NCI-H2029 treated with DMSO at 0.1 percent for 48 hours (cell line): ENCODE measurements at places on chromosomes 12 and 14.

DNA sequence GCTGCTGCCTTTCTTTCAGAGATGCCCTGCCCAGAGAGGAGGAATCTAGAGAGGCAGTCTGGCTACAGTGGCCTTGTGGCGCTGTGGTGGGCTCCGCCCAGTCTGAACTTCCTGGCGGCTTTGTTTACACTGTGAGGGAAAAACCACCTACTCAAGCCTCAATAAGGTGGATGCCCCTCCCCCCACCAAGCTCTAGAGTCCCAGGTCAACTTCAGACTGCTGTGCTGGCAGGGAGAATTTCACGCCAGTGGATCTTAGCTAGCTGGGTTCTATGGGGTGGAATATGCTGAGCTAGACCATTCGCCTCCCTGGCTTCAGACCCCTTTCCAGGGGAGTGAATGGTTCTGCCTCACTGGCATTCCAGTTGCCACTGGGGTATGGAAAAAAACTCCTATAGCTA lies 25.6 kb downstream of the SPATA7 start:
- no peak for DNase-seq

DNA sequence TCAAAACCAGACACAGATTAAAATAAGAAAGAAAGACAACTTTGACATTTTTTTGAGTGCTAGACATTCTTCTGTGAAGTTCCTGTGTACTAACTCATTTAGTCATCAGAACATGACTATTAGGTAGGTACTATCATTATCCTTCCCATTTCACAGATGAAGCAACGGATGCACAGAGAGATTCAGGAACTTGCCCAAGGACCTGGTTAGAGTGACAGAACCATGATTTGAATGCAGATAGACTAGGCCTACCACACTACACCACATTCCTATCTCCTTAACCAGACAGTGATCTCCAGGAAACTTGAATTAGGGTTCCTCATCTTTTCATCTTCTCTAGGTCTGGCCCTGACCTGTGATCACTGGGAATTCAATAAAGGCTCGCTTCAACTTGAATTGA lies 54.4 kb upstream of the MED13L start:
- no peak for DNase-seq

DNA sequence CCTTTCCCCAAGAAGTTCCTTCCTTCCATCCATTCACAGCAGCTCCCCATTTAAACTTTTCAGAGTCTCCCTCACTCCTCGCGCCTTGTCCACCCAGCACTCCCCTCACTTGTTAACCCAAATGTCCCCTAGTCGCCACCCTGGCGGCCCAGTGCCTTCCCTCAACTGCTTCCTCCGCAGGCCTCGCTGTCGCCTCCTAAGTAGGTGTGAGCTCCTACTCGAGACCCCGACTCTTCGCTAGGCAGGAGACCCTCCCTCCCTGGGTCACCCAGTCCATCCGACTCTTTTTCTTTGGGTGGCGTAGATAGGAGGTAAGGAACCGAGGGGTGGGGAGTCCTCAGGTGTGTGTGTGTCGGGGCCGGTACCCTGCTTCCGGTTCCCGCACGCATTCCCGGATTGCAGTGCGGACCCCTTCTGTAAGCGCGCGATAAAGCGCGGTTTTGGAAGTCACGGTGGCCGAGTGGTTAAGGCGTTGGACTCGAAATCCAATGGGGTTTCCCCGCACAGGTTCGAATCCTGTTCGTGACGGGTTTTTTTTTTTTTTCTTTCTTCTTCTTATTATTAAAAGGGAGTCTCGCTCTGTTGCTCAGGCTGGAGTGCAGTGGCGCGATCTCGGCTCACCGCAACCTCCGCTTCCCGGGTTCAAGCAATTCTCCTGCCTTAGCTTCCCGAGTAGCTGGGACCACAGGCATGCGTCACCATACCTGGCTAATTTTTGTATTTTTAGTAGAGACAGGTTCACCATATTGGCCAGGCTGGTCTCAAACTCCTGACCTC lies 823 bp upstream of the SMARCC2 start:
- peak; percentile 60 for DNase-seq

DNA sequence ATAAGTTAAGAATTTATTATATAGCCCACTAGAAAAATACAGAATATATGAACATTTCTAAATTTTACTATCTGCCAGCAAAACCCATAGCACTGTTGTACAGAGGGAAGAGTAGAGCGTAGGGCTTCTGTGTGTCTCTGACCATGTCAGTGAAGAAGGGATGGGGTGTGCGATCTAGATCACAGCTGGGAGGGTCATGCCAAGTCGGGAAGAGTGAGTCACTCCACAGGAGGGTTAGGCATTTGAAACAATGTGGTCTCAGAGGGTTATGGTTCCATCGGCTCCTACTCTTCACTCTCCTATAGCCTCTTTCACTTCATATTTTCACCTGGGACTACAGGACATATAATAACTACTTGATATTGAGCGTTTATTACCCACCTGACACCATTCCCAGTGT lies 185.1 kb upstream of the DDHD1 start:
- DNase-seq, result no peak

DNA sequence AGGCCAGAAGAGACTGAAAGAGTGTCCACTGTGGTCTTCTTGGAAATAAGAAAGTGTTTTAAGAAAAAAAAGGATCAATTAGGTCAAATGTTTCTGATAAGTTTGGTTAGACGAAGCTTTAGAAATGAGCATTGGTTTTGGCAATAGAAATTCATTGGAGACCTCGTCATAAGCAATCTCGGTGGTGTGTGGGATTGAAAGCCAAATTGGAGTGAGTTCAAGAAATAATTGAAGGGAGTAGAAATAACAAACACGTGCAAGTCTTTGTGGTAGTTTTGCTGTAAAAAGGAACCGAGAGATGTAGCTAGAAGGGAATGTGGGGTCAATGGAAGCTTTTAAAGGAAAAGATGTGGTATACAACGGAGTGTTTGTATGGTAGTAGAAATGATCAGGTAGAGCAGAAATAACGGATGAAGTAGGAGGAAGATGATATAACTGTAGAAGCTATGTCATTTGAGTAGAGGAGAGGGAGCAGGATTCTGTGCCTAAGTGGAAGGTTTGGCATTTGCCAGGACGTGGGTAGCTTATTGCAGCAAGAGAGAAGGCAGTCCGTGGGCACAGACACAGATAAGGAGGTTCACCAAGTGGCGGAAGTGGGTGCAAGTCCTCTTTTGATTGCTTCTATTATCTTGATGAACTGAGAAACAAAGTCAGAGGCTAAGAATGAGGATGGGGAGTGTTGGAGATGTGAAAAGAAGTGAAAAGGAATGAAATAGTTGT lies 146.2 kb downstream of the DACT1 start:
- DNase-seq, result no peak

- no peak for DNase-seq
Measured at GRCh38 chr12:53338916-53339315, 2.8 kb upstream of the SP7 start.

- DNase-seq, result peak; percentile 49
Measured at GRCh38 chr12:49369411-49370145, 2.3 kb downstream of the SPATS2 start.

- no peak for DNase-seq
Measured at GRCh38 chr12:127588249-127588648, 678.7 kb upstream of the TMEM132C start.

DNA sequence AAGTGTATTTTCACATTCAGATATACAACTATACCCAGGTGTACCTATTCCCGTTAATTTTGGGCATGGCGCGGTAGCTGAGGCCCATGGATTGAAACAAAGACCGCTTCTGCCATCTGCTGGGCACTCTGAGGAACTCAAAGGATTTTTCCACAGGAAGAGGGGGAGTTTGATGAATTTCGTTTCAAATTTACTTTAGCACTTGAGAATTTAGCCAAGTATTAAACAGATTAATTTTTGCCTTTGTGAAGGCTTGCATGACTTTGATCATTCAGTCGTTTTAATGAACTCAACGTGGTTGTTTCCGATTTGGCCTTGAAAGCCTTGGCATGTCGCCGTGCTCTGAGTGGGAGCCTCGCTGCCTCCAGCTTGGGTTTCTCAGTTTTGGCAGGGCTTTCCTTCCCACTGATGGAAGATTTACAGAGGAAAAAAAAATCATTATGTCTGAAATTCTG lies 153.2 kb upstream of the DDHD1 start:
- DNase-seq, result peak; percentile 81

- no peak for DNase-seq
Measured at GRCh38 chr12:116390401-116391335, 113.2 kb upstream of the MED13L start.

DNA sequence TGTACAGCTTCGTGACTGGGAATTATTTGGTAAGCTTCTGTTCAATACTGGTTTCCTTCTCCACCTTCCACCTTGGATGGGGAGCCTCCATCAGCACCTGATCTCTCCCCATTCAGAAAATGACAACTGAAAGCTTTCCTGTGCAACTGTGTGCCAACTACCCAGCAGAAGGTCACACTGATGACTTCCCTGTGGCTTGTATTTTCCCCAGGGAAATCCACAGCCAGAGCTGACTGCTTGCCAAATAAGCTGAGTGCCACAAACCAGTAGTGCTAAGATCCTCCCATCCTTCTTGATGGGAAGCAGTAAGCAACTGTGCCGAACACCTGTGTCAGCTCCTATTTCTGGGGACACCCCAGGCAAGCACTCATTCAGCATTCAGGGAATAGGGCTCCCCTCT lies 257.2 kb upstream of the SOX5 start:
- no peak for DNase-seq

GRCh38 chr14:68790644-68791077 lies 2.2 kb downstream of the ZFP36L1 start:
- no peak for DNase-seq

DNA sequence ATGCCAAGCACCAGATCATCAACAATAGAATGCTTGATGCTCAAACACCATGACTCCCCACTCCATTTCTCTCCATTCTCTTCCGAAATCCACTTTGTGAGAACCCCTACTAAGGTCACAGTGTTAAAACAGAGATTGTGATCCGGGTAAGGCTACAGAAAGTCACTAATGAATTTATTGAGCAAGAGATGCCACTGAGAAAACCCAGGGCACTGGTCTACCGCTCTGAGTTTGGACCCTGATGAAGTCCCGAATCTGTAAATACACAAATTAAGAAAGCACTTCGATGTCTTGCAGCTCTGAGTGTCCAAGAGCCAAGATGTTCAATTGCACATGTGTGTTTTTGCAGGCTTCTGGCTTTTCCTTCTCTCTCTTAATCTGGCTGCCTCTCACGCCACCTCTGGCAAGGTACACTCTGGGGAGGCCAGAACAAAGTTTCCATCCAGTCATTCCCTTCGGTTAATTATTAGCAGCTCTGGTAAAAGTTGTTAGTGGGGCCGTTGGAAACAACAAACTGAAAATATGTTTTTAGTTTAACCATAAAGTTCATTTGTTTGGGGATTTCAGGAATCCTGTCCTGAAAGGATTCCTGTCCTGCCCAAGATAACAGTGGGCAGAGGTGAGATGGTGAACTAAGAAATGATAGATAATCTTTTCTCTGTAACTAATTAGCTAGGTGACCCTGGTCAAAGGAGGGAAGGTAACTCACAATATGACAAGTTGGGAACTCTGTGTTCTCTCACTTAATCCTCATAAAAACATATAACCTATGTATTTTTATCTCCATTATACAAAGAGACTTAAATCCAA lies 75.4 kb downstream of the BTG1 start:
- DNase-seq, result no peak

- no peak for DNase-seq
Measured at GRCh38 chr12:91380631-91381030, 198.0 kb upstream of the DCN start.

DNA sequence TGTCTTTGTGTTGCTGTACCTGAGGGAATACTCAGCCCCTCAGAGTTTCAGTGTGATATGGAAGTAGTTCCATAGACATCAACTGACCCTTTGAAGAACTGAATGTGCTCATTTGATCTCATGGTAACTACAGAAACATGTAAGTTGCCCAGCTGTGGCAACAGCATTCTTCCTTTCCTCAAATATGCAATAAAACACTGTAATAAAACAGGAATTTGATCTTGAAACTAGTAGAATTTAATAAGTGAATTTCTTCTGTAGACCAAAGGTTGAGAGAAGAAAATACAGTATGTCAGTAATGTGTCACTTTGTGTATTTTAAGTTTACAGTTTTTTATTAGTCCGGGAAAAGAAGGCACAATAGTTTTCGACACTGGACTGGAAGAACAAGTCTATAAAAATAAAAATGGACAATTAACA lies 31.9 kb downstream of the KCTD10 start:
- DNase-seq, result no peak

DNA sequence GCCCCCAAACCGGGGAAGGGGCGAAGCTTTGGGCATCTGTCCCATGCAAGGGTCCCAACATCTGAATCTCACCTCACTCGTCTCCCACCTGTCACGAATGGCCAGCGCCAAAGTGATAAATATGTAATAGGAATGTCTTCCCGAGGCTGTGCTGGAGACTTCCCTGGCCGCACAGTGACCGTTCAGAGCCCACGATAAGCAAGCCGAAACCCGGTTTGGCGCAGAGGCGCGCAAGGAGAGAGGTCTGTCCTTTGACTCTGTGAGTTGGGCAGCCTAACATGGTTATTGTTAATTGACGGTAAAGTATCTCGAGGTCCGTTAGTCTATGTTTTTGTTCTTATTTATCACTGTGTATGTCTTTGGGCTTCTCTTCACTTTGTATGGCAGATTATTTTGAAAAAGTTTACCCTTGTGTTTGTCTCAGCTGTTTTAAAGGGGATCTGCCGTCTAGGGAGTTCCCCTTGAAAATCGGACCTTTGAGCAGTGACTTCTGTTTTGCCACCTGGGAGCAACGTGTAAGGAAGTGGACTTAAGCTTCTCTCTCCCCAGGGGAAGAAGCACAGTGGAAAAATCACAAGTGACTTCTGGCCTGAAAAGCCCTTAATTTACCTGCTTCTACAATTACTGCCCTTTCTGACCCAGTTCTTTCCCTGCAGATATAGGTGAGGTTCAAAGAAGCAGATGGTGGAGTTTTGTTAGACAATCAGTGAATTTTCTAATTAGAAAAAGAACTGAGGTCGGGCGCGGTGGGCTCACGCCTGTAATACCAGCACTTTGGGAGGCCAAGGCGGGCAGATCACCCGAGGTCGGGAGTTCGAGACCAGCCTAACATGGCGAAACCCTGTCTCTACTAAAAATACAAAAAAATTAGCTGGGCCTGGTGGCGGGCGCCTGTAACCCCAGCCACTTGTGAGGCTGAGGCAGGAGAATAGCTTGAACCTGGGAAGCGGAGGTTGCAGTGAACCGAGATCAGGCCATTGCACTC lies 1.1 kb upstream of the TM9SF1 start:
- DNase-seq, result no peak

GRCh38 chr12:15122344-15122743 lies 98.9 kb downstream of the RERG start:
- DNase-seq, result no peak

- DNase-seq, result no peak
Measured at GRCh38 chr14:65604936-65605335, 192.4 kb downstream of the FUT8 start.
